Ovary (tissue), 10 donors: ENCODE measurements at places on chromosomes 7 and 10. TPM values are rescaled to one million over a fixed set of nuclear protein-coding genes. Genes with fewer than 3 reads are reported as not detected.

The SPDYE6 gene
- not detected for total RNA-seq

- no peaks in the 10 kb centered on the region for H3K36me3 ChIP-seq
- no peak overlapping the region for H3K27ac ChIP-seq
- no peaks in the 10 kb centered on the region for H3K27me3 ChIP-seq
Observed at GRCh38 chr10:101993221-101993620, 62.8 kb downstream of the ARMH3 start.

GRCh38 chr10:120607016-120607709 is 150.1 kb downstream of the PLPP4 start:
- H3K4me1 ChIP-seq: no peaks in the 10 kb centered on the region
- no peak overlapping the region for H3K4me3 ChIP-seq
- no peaks in the 10 kb centered on the region for H3K36me3 ChIP-seq
- H3K27me3 ChIP-seq: no peaks in the 10 kb centered on the region

GRCh38 chr10:53088961-53089360 is 316.4 kb upstream of the MBL2 start:
- H3K36me3 ChIP-seq: no peaks in the 10 kb centered on the region
- no peaks in the 10 kb centered on the region for H3K4me1 ChIP-seq
- H3K27ac ChIP-seq: no peak overlapping the region

- DNase-seq: no peak
- no peaks in the 10 kb centered on the region for H3K27me3 ChIP-seq
- H3K36me3 ChIP-seq: no peaks in the 10 kb centered on the region
- no peak overlapping the region for H3K4me3 ChIP-seq
- no peak overlapping the region for H3K27ac ChIP-seq
Observed at GRCh38 chr10:1359626-1359955, 303.4 kb downstream of the WDR37 start.

GRCh38 chr7:131673576-131673975 is 117.1 kb upstream of the PODXL start:
- H3K4me1 ChIP-seq: no peaks in the 10 kb centered on the region
- H3K27me3 ChIP-seq: no peaks in the 10 kb centered on the region
- H3K27ac ChIP-seq: no peak overlapping the region
- H3K36me3 ChIP-seq: no peaks in the 10 kb centered on the region
- no peak for DNase-seq
- no peak overlapping the region for H3K4me3 ChIP-seq

DNA sequence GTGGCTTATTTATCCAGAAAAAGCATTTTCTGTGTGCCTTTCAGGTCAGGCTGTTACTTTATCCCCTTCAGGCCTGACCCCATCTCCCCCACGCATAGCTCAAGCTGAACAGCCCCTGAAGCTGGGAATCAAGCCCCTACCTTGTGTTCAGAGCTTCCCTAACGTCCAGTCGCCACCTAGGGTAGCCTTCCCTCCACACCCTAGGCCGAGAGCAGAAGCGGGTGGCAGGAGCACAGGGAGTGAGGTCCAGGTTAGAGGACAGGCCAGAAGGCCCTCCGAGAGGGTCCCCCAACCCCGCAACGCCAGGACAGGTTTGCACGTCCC is 479 bp upstream of the SEMA4G start:
- no peaks in the 10 kb centered on the region for H3K27me3 ChIP-seq
- no peaks in the 10 kb centered on the region for H3K36me3 ChIP-seq
- peaks cover 8% of the 10 kb centered on the region for H3K4me1 ChIP-seq
- H3K4me3 ChIP-seq: peak overlapping the region; percentile 76
- no peak for DNase-seq
- no peak overlapping the region for H3K27ac ChIP-seq

DNA sequence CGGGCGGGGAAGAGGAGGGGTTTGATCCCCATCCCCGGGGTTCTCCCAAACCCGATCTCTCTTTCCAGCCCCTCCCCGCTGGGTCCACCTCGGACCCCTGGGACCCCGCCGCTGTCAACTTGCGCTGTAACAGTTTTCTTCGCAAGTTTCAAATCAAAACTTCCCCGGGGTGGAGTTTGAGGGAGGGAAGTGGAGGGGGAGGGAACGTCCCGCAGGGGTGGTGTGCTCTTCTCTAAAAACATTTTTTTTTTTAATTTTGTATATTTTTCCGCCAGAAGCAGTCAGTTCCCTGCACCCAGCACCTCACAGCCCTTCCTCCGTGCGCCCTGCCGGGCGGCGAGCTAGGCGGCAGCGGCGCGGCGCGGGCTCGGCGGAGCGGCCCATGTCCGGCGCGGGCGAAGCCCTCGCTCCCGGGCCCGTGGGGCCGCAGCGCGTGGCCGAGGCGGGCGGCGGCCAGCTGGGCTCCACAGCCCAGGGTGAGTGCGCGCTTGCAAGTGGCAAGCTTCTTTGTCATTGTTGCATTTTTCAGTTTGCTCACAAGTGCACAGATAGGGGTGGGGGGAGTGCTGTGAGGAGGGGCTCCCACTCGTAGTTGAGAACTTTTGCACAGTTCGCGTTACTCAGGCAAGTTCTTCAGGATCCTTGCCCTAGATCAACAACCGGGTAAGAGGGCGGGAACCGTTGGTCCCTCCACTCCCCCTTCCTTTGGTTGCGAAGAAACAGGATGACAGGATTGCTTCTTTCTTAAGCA is 933 bp downstream of the MDFIC start:
- no peaks in the 10 kb centered on the region for H3K36me3 ChIP-seq
- peaks cover 5% of the 10 kb centered on the region for H3K4me1 ChIP-seq
- peak overlapping the region; percentile 88 for H3K27ac ChIP-seq
- peak overlapping the region; percentile 89 for H3K4me3 ChIP-seq
- peak; percentile 59 for DNase-seq

DNA sequence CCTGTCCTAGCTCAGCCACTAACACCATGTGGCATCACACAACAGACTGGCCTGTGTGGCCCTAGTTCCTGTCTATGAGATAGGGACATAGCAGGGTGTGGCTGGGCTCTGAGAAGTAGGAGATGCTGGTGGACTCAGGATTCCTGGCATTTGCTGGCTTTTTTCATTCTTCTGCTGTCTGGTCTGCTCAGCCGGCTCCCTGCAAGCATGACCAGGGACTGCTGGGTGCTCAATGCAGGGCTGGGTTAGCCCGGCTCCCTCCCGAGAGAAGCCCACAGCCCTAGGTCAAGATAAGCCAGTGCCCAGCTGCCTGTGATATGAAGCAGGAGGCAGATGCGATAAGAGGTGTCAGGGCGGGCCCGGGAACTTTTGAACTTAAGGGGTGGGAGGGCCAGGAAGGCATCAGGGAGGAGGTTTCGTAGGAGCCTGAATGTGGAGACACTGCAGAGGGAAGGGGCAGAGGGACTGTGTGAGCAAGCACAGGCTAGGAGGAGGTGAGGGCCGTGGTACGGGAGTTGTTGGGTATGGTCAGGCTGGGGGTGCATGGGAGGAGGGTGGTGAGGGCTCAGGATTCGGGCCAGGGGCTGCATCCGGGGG is 3.5 kb downstream of the AQP1 start:
- no peak overlapping the region for H3K27ac ChIP-seq
- H3K27me3 ChIP-seq: no peaks in the 10 kb centered on the region
- H3K4me1 ChIP-seq: peaks cover 4% of the 10 kb centered on the region
- H3K4me3 ChIP-seq: no peak overlapping the region
- no peaks in the 10 kb centered on the region for H3K36me3 ChIP-seq

DNA sequence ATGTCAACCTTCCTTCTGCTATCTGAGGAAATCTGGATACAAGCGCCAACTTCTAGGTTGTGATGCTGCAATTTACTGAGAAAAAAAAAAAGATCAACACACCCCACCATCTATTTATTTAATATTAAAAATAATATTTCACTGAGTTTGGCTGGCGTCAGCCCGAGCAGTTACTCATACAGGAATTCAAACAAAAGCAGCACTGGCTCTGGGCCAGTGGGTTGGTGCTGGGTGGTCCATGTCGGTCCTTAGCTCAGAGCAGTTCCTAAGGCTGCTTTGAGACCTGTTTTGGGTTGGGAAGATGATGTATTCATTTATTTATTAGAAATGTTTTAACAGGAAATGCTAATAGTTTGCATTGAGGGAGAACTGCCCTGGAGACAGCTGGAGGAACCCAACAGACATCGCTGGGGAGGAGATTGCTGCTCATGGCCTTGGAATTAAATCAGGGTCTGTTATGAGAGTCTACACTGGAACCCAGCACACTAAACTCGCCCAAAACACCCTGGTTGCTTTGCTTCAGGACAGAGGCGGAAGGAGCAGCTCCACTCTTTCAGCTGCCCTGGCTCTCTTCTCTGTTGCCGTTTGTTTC is 36.3 kb upstream of the GOT1 start:
- peaks cover 4% of the 10 kb centered on the region for H3K4me1 ChIP-seq
- H3K27me3 ChIP-seq: no peaks in the 10 kb centered on the region
- no peak overlapping the region for H3K27ac ChIP-seq
- DNase-seq: peak; percentile 49
- no peak overlapping the region for H3K4me3 ChIP-seq
- no peaks in the 10 kb centered on the region for H3K36me3 ChIP-seq
